ENCODE measurements at places on chromosomes 2 and 18.

- DNase-seq: no peak
These were observed 471.0 kb upstream of the CDH7 start for GRCh38 chr18:65279668-65280305.

GRCh38 chr18:3869848-3870247 lies 419.9 kb downstream of the TGIF1 start:
- DNase-seq: peak; percentile 18

DNA sequence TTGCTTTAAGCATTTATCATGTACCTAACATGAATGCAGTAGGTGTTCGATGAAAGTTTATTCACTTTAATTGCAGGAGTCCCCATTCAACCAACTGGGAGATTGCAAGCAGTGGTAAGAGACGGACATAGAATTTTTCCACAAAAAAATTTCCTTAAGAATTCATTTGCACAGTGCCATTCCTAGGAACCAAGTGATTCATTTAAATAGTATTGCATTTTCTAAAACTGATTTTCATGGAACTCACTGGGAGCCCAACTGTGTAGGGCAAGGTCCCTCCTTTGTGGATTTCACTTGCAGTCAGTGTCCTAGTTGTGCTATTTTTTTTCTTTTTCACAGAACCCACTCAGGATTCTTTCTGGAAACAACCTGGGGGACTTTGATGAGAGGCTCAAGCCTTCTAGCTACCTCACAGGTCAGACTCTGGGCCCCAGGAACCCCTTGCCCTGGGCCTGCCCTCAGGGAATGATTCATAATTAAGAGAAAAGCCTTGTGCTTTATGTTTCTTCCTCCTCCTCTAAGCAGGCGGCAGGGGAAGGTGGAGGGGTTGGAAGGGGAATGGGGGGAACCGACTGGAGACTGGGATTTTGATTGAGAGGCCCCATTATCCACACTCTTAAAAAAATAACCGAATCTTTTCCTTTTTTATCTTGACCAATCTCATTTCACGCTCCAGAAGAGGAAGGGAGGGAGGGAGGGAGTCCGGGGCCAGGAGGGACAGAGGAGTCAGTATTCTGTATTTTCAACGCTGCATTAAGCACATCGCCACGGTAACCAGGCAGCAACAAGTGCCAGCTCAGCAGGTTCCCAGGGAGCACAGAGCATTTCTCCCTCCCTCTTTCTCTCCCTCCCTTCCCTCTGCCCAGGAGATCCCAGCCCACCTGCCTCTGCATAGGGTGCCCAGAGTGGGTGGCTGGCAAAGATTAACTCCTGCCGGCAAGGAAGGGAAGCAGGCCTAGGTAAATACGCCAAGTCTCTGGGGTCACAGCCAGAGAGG lies 51.8 kb downstream of the PSD4 start:
- DNase-seq: no peak

- no peak for DNase-seq
These were observed 43.7 kb upstream of the TMEM163 start for GRCh38 chr2:134762508-134762907.

DNA sequence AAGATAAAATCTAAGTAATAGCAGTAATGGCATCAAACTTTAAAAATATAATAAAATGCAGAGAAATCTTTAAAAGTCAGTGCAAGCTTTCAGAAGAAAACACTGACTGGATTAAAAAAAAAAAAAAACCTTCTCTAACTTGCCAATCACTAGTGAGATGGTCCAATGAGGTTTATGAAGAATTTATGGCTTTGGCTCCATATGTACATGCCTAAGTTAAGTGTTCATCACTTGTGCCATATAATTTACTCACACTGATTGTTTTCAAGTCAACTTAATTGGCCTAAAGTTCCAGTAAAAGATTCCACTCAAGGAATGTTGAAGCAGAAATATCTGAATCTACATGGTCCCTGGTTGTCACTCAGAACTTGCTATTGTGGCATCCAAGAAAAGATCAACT lies 40.7 kb upstream of the RAB27B start:
- no peak for DNase-seq

- DNase-seq: peak; percentile 48
These were observed 13.1 kb downstream of the CCDC68 start for GRCh38 chr18:54946149-54946581.

- no peak for DNase-seq
These were observed 73.1 kb downstream of the CPO start for GRCh38 chr2:207012461-207012860.

- DNase-seq: no peak
These were observed 66.3 kb upstream of the GPR45 start for GRCh38 chr2:105175231-105175630.

DNA sequence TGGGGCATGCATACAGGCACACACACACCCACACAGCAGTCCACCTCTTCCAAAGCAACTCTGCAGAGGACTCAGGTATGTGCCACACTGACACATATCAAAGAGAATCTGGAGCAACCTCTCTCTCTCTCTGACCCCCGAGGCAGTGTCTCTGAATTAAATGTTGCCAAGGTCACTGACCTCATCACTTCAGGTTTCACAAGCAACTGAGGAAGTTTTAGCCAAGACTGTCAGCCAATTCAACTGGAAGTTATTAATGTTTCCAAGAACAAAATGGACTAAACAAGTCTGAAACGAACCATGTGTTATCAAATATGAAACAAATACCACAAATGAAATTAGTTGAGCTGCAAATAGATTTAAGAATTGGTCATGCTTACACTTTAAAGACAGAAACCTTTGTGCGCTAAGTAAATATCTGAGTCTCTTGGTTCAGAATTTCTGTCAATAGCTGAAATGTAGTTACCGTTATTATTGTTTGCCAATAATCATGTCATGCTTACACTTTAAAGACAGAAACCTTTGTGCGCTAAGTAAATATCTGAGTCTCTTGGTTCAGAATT lies 86.1 kb downstream of the SLC25A12 start:
- no peak for DNase-seq

GRCh38 chr18:58871514-58872420 lies 7.1 kb downstream of the ZNF532 start:
- DNase-seq: no peak

DNA sequence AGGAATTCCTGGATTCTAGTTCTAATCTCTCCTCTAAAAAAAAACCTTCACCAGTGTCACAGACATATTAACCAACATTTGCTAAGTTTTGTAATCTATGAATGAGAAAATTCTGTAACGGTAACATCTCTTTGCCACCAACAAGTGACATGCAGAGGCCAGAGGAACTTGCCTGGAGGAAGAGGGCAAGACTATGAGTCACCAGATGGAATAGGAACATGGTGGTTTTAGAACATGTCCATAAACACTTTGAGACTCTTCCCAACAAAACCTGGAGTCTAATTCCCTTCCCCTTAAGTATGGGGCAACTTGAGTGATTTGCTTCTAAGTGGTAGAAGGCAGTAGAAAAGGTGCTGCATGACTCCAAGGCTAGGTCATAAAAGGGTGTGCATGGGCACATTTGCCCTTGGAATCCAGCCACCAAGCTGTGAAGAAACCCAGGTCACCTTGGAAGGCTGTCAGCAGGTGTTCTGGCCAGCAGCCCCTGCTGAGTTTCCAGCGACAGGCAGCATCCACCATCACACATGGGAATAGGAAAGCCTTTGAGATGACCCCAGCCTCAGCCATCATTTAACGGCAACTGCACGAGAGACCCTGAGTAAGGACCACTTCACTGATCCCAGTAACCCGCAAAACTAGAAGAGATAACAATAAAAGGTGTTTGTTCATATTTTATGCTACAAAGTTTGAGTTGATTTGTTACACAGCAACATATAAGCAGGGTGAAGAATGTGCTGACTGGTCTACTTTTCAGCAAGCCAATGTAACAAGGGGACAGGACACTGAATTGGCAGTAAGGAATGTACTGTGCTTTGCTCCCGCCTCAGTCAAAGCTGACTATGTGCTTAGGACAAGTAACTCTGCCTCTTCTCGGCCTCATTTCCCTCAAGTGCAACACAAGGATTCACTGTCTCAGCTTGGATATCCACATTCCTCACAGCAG lies 90.6 kb downstream of the SKA1 start:
- DNase-seq: no peak

GRCh38 chr2:108583903-108584520 lies 49.7 kb downstream of the LIMS1 start:
- peak; percentile 43 for DNase-seq

DNA sequence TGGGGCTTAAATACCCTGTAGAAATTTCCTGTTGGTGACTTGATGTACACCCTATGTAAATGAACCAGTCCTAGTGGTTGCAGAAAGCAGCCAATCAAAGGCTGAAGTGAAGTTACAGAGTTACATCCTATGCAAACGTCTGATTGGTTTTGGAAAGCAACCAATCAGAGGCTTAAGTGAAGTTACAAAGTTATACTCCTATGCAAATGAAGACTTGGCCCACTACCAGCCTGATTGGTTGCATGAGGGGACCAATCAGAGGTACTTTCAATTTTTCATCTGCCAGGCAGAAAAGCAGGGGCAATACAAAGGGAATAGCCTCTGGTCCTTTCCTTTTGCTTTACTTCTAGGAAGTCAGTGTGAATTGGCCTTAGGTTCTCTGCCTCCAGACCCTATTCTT lies 13.6 kb upstream of the ZNF397 start:
- DNase-seq: no peak

DNA sequence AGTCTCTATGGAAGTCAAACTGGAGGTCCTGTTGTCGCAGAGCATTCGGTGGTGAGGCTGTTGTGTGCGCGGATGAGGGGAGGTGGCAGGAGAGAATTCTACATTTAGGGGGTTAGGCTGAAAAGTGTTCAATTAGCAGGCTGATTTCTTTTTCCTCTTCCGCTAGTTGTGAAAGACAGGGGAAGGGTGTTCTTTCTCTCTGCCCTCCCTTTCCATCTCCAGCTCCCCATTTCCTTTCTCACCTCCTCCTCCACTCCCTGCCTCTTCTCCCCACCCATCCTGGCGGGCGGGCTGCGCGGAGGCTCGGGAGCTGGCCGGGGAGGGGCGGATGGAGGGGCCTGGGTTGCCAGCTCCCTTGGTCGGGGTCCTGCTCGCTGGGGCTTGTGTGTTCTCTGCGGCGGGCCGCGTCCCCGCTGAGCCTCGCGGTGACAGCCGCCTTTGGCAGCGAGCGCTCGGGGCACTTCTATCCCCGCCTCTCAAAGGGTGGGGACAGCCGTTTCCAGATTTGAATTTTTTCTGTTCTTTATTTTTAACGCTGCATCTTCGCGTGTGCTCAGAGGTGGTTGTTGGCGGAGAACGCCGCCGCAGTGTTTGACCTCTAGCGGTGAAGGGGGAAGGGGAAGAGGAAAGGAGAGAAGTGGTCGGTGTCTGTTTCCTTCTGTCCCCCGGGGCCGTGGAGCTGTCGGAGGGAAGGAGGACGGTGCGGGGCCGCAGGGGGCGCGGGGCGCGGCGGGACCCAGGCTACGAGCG lies 3.6 kb downstream of the SOX11 start:
- DNase-seq: no peak

Measured in GF-D8 (cell line).